ENCODE measurements at places on chromosomes 7 and 10.

DNA sequence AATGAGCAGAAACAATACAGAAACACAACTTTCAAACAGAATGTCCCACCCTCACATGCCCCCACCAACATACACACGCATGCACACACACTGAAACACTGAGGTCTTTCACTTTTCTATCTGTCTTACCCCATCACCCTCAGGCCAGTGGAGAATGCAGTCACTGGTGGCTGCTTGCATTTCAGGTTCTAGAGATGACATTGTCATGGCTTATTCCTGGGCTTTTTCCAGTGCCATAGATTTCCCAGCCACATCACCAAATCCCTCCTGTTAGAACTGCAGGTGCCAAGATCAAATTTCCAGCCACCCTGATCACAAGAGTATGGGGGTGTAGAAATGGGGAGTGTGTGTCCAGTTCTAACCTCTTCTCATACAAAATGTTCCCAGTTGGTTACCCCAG, 68.4 kb downstream of the CACNA2D1 start:
- no peak for DNase-seq

- DNase-seq, result no peak
Observed at GRCh38 chr7:76149847-76150691, 51.6 kb upstream of the SRRM3 start.

DNA sequence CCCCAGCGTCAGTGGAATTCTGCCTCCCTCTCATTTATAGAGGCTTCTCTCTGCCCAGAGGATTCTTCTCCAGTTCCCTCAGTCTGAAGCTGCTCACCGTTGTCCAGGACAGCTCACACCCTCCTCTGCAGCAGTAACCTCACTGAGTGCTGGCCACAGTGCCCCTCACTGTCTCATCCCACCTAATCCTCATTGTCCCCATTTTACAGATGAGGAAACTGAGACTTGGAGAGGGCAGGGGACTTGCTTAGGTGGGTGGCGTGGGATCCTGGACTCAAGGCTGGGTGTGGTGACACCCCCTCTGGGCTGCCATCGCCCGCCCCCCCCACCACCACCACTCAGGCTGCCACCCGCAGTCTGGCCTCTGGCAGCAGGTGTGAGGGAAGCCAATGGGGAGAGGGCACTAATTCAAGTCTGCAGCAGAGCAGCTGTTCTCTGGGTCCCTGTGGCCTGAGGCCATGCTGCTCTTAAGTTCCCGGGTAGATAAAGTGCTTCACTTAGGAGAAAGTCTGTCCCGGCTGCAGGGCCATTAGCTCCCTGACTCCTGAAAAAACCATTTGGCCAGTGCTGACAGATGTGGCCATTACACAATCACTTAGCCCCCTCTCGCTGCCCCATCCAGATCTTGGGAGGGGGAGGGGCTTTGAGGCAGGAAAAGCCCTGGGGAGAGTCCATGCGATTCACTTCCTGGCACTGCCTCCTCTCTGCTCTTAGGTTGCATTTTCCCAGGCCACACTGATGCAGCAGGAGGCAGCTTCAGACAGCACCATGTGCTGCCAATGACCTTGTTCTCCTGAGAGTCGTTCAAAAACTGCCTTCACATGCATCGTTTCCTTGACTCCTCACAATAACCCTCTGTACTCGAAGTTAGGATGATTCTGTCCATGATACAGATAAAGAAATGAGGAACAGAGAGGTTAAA, 36.3 kb downstream of the DRGX start:
- DNase-seq, result no peak

DNA sequence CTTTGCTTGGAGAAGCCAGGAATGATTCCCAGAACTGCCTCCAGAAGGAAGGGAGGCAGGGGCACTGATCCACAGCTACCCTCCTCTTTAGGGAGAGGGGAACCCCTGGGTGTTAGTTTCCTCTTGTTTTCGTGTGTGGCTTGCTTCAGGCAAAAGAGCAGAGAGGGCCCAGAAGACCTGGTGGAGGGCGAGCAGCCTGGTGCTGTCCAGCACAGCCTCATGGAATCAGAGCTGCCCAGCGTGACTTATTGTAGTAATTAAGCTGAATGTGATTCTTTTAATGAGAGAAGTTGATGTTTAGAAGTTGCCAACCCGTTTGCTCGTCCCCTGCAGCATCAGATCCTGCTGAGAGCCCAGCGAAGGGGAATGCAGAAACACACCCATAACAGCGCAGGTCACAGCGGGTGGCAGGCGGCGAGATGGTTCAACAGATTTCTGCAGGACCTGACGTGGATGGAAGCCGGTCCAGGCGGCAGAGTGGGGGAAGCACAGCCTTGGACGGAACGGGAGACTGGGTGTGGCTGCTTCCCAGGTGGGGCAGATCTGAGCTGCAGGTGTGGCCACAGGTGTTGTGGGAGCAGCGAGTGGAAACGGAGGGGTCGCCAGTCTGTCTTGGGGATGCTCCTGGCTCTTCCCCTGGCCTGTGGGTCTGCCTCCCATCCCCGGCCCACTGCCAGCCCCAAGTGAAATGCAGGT, 53.7 kb upstream of the SHH start:
- DNase-seq, result peak; percentile 28

DNA sequence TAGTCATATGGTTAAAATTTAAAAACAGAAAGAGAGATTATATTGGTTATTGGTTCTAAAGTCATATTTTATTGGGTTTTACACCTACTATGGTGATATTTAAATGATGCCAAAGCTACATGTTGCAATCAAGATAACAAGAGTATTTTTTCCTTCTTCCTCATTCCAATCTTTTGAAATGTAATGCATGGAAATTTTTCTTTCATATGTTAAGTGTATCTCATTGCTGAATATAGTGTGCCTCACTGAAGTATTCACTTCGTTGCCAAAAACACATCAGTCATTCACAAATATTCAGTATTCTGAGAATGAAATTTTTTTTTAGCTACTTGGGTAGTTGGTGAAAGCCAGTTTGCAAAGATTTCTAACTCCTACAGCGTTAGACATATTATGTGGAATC, 19.5 kb downstream of the HDAC9 start:
- DNase-seq, result no peak
